ENCODE measurements at places on chromosomes 7 and 10.

GRCh38 chr10:63554657-63555056 lies 33.5 kb downstream of the REEP3 start:
- DNase-seq = no peak

DNA sequence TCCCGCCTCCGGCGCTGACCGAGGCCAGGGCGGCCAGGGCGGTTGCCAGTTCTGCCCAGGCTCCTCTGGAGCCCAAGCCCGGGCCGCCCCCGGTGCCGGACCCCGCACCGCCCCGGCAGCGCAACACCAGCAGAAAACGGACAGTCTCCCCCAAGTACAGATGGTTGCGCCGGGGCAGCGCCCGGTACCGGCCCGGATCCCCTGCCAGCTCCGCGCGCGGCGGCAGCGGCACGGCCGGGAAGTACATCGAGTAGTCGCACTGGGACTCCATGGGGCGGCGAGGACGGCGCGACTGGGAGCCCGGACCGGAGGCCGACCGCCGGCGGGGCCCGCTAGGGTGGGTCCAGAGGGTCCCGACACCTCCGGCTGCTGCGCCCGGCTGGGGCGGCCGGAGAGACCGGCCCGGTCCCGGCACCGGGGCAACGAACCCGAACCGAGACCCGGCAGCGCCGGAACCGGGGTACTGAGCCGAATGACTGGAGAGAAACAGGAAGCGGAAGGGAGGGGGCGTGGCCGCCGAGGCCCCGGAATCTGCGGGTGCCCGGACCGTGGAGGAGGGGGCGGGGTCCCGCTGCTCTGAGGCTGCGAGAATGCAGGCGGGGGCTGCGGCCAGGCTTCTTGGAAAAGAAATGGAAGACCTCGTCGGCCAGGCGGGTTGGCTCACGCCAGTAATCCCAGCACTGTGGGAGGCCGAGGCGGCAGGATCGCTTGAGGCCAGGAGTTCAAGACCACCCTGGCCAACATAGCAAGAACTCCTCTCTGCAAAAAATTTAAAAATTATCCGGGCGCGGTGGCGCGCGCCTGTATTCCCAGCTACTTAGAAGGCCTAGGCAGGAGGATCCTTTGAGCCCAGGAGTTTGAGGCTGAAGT lies at the start of gene TRAPPC14:
TSS of gene TRAPPC14 (minus strand) at position 495 of the 870 bp plus-strand sequence. CDS start at position 271, 224 bp downstream.
- DNase-seq = peak; percentile 87

GRCh38 chr7:12436896-12437535 lies 33.4 kb upstream of the VWDE start:
- no peak for DNase-seq

- DNase-seq = no peak
These were observed 215.1 kb downstream of the ADARB2 start for GRCh38 chr10:1522237-1522636.

DNA sequence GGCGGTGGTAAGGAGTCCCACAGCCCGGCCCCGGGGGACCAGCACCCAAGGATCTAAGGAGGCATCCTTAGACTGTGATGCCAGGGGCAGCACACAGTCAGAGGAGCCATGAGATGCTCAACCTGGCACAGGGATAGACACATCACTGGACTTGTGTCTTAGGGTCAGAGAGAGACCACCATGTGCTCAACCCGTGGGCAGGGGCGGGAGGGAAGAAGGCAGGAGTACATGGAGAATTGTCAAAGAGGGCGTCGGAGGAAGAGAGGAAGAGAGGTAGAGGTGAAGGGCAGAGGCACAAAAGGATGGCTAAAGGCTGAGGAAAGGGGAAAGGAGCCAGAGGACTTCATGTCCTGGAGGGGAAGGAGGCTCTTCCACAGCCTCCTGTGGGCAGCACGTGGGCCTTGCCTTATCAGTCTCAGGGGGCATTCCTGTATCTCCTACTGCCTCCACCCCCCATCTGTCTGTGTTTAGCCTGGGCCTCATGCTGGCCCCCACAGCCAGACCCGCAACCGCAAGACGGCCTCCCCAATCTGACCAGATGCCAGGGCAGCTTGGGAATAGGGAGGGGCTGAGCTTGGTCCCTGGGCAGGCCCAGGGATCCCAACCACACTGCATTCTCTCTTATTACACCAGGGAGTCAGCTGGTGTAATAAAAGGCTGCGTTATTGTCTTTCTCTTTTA lies 2.2 kb downstream of the ADCY1 start:
- no peak for DNase-seq

- no peak for DNase-seq
These were observed 105.6 kb downstream of the APBB1IP start for GRCh38 chr10:26543567-26544306.

GRCh38 chr10:5818894-5819293 lies 5.7 kb upstream of the GDI2 start:
- no peak for DNase-seq

GRCh38 chr7:71868797-71869196 lies 543.3 kb downstream of the CALN1 start:
- no peak for DNase-seq

GRCh38 chr10:124474514-124475070 lies 13.0 kb downstream of the LHPP start:
- no peak for DNase-seq

DNA sequence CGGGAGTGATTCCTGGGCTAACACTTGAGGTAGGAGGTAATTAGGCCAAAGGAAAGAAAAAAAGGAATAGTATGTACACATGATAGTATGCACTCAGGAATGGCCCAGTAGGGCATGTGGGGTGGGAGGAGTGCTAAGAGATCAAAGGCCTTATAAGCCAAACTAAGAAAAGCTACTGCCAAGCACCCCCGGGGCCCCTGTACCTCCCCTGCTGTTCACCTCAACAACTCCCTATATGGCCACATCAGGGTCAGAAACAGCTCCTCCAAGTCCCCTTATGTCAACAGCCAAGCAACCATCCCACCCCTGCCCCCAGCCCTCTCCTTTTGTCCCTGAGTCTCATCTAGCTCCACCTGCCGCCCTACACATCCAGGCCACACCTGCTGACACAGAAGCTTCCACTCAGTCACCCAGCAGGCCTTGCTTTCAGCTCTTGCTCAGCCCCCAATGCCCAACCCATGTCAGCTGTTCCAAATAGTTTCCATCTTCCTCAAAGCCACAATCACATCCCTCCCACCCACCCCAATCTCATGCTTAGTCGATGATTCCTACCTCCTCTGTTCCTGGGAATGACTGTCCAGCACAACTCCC lies 80.2 kb downstream of the SORBS1 start:
- DNase-seq = no peak

DNA sequence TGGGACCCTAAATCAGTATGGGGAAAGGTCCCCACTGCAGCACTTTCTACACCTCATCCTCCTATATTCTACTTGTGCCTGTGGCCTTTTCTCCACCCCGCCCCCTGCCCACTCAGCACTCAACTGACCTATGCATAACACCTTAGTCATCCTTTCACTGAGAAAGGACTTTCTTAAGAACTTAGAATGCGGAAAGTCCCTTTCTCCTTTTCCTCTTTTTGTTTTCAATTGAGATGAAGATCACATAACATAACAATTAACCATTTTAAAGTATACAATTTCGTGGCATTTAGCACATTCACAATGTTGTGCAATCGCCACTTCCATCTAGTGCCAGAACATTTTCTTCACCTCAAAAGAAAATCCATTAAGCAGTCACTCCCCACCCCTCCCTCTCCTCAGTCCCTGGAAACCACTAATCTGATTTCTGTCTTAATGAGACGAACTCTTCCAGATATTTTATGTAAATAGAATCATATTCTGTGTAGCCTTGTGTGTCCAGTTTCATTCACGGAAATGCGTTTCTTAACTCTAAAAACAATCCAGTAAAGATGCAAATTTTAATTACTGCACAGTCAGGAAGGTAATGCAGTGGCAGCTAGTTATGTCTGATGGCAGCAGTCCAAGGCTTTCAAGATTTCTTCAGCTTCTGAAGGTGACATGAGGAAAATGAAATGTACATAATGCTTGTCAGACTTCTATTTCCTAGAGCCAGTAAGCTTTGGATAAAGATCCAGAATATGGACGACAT lies 41.7 kb downstream of the FAS start:
- DNase-seq = no peak

GRCh38 chr7:141785706-141786552 lies 4.1 kb upstream of the TAS2R5 start:
- DNase-seq = no peak

GRCh38 chr7:129388333-129389098 lies 45.7 kb upstream of the STRIP2 start:
- no peak for DNase-seq

DNA sequence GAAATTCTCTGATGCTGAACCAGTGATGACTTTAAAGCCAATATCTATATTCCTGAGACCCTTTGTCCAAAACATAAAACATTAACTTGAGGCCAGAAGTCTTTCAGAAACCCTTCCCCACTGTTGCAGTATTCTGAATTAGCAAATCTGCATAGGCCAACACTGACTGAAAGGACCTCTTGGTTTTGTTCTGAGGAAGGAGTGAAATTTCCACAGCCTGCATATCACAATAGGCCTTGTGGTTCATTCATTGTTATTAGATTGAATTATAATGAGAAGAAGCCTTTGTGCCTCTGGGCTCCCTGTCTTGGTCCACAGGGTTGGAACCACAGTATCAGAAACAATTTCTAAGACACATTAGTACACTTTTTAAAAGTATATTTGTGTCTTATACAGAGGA lies 90.3 kb downstream of the CCNY start:
- no peak for DNase-seq

DNA sequence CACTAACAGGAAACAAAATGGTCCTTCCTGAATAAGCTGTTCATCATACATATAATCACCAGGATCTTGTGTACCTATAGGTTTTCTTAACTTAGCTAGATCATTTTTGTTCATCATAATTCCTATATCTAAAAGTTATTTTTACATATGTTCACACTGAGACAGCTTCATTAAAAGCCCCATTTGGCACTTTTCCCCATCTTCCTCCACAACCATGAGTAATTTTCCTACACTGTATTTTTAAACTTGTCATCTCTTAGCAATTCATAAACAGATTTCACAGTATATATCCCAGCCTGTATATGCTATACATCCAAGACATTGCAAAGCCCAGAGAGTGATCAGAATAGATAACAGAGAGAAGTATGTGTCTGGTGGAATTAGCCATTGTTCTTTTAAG lies 28.3 kb downstream of the ZNF365 start:
- DNase-seq = no peak

GRCh38 chr10:28366994-28367393 lies 64.1 kb upstream of the MPP7 start:
- DNase-seq = no peak

DNA sequence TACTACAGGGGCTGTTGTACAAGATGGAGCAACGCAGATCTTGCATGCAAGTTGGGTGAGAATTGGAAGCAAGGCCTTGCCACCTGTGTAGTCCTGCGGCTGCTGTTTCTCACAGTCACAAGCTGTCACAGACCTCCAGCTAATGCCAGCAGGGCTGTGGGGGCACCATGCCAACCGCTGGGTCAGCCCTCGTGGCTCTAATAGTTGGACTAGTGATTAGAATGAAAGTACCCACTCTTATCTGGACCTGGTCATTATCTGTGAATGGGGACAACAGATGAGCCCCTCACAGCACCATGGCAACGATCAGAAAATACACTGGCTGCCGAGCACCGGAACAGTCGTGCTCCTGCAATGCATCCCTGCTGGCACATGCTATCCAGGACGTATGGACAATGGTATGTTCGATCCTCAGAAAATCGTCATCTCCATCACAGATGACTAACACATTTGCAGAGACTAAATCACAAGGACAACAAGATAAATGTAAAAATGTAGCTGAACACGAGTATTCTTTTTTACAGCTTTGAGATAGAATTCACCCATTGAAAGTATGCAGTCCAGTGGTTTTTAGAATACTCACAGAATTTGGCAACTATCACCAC lies 80.4 kb upstream of the CALN1 start:
- peak; percentile 58 for DNase-seq

DNA sequence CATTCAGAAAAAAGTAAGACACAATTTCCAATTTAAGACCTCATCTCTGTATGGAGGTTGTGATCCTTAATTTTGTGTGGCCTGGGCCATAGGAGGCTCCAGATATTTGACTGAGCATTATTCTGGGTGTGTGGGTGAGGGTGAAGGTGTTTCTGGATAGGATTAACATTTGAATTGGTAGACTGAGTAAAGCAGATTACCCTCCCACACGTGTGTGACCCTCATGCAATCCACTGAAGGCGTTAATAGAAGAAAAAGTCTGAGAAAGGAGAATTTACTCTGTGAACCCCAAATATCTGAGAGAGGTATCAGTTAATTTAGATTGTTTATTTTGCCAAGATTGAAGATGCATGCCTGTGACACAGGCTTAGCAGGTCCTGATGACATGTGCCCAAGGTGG lies 328.0 kb upstream of the POT1 start:
- no peak for DNase-seq

DNA sequence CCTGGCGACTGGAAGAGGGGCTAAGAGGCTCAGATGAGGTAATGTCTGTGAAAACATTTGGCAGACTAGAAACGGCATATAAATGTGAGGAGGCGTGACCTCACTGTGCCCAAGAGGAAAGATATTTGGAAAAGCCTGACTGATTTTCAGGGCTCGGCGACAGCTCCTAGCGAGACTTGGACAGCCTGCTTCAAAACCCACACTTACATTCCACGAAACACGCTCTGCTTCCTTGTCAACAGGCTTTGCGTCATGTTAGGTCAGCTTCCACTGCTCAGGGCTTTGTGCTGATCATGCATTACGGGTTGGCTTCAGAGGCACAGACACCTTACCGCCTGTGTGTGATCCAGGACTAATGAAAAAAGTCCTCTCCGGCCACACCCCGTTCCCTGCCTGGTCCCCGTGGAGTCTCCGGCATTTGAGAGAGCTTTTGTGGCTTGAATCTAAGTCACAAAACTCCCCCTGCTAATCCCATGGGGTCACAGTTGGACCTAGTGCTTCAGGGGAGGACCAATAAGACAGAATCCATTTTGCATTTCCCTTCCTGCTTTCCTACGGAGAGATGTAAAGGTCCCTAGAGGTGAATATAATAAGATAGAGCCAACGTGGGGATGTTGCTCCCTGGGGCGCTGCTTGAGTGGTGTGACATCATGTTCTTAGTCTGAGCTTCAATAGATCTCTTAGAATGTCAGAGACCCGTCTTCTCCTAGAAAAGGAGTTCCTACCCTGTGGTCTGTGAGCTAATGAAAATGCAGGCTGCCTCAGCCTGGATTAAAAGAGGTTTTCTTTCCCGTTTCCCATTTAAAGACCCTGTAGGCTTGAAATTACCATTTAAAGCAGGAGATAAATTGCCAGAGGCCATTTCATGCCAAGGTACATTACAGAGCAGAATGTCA lies 25.5 kb downstream of the FGFBP3 start:
- DNase-seq = no peak

DNA sequence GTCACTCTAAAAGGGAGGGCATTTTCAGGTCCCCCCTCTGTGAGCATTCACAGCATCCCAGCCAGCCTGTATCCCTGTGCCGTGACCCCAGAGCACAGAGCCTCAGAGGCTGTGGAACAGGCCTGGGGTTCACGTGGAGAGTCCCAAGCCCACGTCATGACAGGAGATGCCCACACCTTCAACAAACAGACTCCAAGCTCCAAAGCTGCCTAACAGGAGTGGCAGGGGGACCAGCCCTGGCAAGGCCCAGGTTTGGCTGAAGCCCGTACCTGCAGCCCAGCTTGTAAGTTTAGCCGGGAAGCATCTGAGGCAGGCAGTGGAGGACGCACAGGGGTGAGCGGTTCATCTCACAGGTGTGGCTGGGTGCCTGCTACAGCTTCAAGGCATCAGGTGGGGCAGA lies 33.5 kb downstream of the LHPP start:
- DNase-seq = no peak

GRCh38 chr10:60877061-60877776 lies 66.8 kb downstream of the RHOBTB1 start:
- no peak for DNase-seq

GRCh38 chr7:67413670-67414069 lies 417.0 kb downstream of the TYW1 start:
- DNase-seq = no peak

Measured in lower leg skin (tissue), 4 donors.